Left hindlimb (tissue), 1 donor: ENCODE measurements at places on chromosomes 2 and 18.

DNA sequence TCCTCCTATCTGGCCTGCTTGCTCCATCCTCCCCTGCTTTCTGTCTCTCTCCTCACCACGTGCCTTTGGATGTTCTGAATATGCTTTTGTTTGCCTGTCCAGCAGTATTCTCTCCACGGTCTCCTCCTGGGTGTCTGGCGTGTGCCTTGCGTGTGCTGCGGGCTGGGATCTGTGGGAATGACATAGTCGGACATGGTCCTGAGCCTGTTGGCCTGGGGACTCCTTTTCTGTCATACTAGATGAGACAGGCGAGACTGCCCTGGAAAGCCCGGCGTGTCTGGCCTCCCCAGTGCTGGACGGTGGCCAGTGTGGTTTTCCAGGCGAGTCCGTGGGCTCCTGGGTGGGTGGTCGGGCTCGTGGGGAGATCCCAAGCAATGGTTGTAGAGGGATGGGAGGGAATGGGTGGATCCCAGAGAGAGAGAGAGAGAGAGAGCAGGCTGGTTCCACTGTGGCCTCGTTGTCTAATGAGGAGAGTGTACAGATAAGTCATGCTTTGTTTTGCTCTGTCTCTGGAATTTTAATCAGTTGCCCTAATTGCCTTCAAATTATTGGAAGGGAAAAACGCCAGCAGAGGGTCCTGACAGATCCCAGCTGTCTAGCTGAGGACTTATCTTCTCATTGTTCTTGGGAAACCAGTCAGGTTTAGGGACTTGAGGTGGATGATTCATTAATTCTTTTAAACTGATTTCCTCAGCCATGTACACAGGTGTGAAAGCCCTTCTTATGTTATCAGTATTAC lies 58.3 kb downstream of the HPCAL1 start:
- no peak for DNase-seq

- no peak for DNase-seq
Observed at GRCh38 chr2:142997231-142997630, 119.8 kb downstream of the KYNU start.

DNA sequence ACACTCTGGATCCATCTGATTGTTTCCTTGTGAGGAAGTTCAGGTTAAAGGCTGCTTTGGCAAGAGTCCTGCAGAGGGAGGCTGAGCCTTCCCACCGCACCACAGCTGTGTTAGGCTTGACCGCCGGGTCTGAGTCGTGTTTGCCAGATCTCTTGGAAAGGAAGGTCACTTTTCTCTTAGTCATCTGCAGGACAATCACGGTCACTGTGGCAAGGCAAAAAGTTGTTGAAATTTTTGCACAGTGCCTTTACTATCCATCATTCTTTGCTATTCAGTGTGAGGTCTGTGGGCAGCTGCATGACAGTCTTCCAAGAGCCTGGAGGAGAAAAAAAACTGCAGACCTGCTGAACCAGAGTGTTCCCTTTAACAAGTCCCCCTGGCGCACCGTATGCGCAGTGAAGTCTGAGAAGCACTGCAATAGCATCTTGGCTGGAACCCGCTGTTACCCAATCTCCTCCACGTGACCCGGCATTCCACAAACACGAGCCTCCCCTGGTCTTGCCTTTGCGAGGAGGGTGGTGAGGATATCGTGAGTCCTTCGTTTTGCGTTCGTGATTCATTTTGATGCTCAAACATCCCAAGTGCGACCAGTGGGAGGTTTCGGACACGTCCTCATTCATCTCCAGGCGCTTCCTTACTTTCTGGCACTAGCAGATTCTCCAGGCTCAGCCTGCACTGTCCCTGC lies 23.0 kb downstream of the BIN1 start:
- DNase-seq, result no peak

DNA sequence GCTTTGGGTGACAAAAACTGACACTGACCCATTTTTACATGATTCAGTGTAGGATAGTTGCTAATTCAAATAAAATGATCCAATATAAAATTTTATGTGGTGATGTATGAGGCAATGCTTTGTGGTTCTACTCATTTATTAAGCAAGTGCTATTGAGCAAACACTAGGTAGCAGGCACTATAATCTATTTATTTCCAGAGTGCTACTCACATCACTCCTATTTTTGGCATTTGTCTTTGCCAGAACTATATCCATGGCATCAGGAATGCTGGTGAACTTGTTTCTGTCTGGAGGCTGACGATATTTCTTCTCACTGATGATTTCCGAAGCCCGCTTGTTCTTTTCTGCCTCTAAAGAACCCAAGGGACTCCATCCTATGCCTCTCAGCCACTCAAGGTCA lies 84.3 kb downstream of the NEB start:
- no peak for DNase-seq

- no peak for DNase-seq
Observed at GRCh38 chr2:228869636-228870264, 401.3 kb downstream of the PID1 start.

- no peak for DNase-seq
Observed at GRCh38 chr18:45111502-45111848, 430.8 kb downstream of the SETBP1 start.

DNA sequence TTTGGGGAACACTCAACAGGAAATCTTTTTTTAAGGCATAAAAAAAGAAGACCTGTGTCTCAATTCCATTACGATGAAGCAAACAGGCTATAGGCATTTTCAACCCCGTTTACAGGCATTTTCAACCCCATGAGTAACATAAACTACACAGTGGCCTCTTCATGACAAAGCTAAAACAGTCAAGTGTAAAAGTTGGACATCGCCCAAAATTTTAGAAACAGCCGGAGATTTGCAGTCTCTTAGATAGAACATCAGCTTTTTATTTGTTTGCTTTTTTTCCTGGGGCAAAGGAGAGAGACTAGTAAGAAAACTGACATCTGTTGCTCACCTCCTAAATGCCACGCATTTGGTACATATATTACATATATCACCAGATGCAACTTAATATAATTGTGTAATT lies 173.7 kb downstream of the CMPK2 start:
- no peak for DNase-seq

- no peak for DNase-seq
Observed at GRCh38 chr2:118854507-118855345, 7.3 kb upstream of the EN1 start.
